CD4-positive, alpha-beta T cell treated with Interleukin-2 at 100 ng/mL for 4 hours (primary cell): ENCODE measurements at places on chromosomes 5 and 9.
A peak's percentile ranks its signal among the peaks of the same experiment; 100 is the strongest.

DNA sequence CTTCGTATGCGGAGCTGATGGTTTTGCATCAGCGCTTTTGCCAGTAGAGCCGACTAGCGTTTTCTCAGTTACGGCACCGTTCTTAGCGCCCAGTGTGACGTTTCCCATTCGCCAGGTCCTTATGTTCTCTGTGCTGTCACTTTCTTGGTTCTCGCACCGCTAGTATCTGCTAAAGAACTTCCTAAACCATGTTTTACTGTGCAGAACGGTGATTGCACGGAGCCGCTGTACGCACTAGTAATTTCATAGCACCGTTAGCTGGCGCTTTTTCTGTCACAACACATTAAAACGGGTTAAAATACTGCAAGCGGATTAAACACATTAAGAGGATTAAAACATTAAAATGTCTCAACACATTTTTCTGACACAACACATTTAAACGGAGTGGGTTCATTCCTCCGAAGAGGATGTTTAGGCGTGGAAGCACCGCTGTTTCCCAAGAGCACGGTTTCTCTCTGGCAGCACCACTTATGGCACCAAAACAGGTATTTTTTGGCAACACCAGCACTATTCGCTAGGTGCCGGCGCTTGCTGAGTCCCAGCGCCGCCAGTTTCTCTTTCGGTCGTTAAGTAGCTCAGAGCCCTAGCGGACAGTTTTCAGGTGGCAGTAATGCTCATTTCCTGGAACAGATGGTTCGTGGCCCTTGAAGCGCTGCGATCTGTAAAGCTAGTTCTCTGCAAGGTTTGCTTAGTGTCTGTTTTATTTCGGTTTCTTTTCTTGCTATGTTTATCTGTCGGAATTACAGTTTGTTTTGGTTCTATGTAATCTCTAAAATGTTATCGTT lies 20.3 kb downstream of the ANXA2R start:
- DNase-seq: peak; percentile 93

DNA sequence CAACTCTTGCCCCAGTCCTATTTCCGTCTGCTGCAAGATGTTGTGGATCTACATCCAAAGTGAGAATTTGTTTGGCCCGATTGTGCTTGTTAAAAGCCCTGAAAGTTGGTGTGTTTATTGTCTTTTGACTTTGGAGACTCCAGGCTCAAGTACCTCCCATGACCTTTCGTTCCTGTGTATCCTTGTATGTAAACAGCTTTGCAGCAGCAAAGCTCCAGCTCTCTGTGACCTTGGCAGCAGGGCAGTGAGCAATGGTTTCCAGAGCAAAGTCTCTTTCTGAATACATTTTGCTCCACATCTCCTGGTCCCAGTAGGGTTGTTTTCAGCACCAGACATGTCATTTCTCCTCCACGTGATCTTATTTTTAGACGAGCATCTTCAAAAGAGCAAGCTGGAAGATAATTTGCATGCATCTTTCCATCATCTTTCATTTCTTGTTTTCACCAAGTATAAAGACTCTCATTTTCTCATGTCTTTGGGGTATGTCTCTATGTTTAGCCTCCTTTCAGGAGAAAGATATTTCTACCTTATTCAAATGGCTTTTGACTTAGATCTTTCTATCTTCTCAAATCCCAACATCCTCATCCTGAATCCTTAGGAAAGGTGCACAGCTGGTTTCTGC lies 68.1 kb upstream of the ERCC6L2 start:
- DNase-seq: no peak

- DNase-seq: no peak
Observed at GRCh38 chr5:45697201-45697600, 1.0 kb upstream of the HCN1 start.

DNA sequence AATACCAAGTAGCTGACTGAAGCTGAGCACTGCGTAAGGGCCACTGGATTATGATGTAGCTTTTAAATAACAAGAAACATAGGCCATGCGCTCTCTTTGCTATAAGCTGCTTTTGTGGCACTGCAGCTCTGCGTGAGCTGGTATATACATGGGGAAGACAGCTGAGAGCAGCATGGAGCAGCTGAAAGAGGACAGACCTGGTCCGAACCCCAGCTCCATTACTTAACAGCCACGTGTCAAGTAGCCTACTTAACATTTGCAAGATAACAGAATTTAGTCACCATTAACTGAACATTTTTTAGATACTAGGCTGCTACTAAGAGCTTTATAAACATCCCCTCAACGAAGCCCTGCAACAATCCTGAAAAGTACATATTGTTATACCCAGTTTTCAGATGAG lies 69.3 kb downstream of the PTPN3 start:
- DNase-seq: no peak

DNA sequence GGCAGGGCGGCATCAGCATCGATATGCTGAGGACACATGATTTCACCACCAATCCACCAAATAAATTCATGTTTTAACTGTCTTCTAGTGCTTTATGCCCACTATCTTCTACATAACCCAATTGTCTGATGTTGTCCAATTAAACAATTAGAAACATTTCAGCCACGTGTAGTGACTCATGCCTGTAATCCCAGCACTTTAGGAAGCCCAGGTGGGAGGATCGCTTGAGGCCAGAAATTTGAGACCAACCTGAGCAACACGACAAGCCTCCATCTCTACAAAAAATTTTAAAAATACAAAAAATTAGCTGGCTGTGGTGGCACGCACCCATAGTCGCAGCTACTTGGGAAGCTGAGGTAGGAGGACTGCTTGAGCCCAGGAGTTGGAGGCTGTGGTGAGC lies 128.1 kb downstream of the MYO10 start:
- no peak for DNase-seq

DNA sequence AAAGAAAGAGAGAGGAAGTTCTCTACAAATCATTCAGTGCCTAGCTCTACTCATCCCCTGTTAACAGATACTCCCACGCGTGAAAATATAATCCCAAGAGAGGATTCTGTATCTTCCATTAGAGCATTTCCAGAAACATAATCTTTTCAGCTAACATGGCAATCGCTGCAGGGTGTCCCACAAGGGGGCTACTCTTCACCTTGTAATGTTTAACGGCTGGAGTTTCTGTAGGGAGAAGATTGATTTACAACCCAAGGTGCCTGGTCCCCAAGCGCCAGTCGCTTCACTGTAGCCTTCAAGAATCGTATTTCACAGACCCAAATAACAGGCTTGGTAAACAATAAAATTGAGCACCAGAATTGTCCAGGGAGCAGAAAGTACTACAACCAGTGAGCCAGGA lies 318.7 kb downstream of the TLE1 start:
- no peak for DNase-seq

DNA sequence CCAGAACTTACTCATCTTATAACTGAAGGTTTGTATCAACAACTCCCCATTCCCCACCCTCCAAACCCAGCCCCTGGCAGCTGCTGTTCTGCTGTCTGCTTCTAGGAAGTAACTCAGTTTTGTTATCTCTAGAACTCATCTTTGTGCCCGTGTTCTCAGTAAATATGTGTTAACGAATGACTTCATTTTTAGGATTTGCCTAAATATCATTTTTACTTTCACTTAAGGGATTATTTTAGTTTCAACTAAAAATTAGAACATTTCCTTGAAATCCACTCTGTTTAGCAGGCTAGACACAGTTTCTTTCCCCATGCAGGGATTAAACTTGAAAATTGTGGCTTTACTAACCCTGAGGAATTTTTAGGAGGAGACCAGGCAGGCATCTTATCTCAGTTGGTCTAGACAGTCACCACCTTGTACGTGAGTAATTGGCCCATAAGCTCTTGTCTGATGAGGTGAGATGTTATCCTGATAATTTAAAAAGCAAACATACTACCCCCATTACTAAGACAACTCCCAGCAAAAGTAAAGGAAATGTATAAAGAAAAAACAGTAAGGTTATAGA lies 68.2 kb upstream of the TNFAIP8 start:
- peak; percentile 87 for DNase-seq

GRCh38 chr9:28934111-28934510 lies 1360.8 kb upstream of the C9orf72 start:
- DNase-seq: no peak

GRCh38 chr5:139251281-139251687 lies 42.3 kb upstream of the MATR3 start:
- DNase-seq: peak; percentile 55

- DNase-seq: no peak
Observed at GRCh38 chr9:120893611-120894307, 16.8 kb upstream of the PHF19 start.
